ENCODE measurements at places on chromosomes 1 and 21.
A peak's percentile ranks its signal among the peaks of the same experiment; 100 is the strongest.

DNA sequence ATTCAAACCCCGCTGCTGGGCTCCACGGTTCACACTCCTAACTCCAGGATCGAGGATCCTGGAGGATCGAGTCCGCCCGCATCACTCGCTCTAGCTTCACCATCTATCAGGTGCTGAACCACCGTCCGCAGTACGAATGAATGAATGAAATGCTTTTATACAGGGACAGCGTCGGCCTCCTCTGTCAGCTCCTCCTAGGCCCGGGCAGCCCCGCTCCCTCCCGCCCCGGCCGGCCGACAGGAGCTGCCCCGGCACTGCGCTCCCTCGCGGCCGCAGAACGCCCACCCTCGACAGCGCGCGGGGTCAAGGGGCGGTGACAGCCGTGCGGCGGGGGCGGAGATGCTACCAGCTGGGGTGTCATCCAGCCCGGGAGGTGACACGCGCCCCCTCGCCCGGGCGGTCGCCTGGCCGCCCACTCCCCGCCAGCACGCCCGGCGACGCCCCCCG lies 520 bp downstream of the ZBTB17 start:
- peak; percentile 52 for DNase-seq

DNA sequence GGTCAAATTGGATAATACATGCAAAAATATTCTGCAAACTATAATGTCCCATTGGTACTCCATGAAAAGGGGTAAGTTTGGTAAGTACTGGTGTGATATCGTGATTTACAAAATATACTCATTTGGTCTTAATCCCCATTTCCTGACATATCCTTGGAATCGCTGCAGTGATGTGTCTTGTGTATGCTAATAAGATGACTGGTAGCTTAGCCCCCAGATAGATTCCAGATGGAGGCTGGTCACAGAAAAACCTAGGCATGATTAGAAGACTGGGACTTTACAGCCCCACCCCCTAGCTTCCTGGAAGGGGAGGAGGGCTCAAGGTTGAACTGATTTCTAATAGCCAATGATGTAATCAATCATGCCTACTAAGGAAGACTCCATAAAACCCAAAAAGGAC lies 3.0 kb downstream of the VAMP4 start:
- no peak for DNase-seq

DNA sequence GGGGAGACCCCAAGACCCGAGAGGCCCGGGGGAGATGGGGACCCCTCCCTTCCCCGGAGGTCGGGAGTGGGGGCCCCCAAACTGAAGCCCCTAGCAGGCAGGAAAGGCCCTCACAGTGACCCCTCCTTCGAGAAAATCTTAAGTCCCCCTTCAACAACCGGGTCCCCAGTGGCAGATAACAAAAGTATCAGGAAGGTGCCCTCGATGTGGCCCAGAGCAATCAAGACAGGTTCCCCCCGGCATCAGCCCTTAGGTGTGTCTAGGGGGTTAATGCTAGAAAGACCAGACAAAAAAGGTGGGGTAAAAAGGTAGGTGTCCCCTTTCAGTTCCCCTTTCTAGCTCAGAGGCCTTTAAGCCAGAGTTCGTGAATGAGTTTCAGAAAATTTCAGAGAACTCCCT lies 282 bp upstream of the ECE1 start:
- DNase-seq, result no peak

- DNase-seq, result no peak
These were observed 958 bp downstream of the LYPLAL1 start for GRCh38 chr1:219174460-219175211.

GRCh38 chr1:175499595-175500382 lies 243.6 kb downstream of the TNR start:
- DNase-seq, result no peak

All from stimulated activated CD8-positive, alpha-beta memory T cell treated with anti-CD3 and anti-CD28 coated beads, Interleukin-2, amount 100 ng/mL, for 1 hour (primary cell).